ENCODE measurements at places on chromosomes 3 and 15.

GRCh38 chr15:73078722-73079121 lies 26.5 kb downstream of the NEO1 start:
- DNase-seq = no peak

- no peak for DNase-seq
These were observed 189.6 kb upstream of the MLF1 start for GRCh38 chr3:158381262-158381868.

- DNase-seq = peak; percentile 79
These were observed 53.7 kb downstream of the BDH1 start for GRCh38 chr3:197501879-197502620.

GRCh38 chr3:135779024-135779423 lies 186.5 kb upstream of the PPP2R3A start:
- DNase-seq = no peak

DNA sequence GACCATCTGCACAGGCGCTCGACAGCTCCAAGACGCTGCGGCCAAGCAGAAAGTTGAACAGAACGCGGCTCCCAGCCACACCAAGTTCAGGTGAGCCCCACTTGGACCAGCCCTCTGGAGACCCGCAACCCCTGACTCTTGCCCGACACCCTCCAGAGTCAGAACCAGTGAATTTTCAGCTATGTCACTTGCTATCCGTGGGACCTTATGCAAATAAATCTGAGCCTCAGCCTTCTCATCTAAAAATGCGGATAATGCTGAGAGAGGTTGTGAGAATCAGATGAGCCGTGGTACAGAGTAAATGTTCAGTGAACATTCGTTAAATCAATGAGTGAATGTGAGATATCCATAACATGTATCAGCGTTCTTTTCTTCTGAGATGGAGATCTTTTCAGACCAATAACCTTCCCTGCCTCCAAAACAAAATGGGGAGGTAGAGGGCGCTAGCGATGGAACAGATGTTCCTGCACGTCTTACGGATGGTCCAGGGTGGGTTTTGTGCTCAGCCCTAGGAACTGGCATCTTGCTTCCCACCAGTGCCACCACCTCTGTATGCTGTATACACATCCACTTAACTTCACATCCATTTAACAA lies 524 bp downstream of the MRPS11 start:
- no peak for DNase-seq

DNA sequence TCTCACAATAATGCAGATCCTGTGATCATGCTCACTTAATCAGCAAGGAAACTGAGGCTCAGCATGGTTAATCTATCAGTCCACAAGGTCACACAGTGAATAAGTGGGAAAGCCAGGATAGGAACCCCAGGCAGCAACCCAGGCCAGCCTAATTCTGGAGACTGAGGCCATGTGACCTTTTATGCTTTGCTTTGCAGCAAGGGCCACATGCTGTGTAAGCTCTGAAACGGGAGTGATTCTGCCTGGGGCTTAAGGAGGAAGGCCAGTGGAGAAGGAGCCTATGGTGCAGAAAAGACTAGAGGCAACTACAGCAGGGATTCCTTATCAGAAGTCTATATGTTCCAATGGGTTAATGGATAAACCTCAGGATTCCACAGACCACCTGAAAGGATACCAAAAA lies 157.6 kb upstream of the PPP2R3A start:
- DNase-seq = no peak

GRCh38 chr3:101117465-101117864 lies 124.2 kb upstream of the ABI3BP start:
- DNase-seq = no peak

GRCh38 chr3:62122819-62123218 lies 250.5 kb downstream of the FEZF2 start:
- no peak for DNase-seq

- DNase-seq = no peak
These were observed 25.4 kb upstream of the DET1 start for GRCh38 chr15:88571852-88572259.

- no peak for DNase-seq
These were observed 53.4 kb upstream of the SEC13 start for GRCh38 chr3:10374311-10374710.

DNA sequence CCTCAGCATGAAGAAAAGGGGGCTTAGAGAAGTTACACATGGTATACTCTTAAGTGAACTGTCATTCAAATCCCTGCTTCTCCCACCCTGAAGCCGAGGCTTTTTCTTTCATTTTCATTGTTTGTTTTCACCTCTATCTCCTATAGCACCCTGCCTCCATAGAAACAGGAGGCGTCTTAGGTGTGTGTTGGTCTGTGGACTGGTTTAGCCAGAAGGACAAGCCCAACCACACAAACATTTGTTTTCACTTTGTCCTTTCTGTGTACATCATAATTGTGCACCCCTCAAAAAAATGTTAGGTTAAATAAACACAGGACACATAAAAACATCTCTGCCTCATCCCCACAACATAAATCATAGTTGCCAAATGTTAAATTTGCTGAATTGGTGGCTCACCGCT lies 73.3 kb upstream of the UBE2E2 start:
- DNase-seq = no peak

GRCh38 chr3:173699353-173699752 lies 301.8 kb downstream of the NLGN1 start:
- no peak for DNase-seq

DNA sequence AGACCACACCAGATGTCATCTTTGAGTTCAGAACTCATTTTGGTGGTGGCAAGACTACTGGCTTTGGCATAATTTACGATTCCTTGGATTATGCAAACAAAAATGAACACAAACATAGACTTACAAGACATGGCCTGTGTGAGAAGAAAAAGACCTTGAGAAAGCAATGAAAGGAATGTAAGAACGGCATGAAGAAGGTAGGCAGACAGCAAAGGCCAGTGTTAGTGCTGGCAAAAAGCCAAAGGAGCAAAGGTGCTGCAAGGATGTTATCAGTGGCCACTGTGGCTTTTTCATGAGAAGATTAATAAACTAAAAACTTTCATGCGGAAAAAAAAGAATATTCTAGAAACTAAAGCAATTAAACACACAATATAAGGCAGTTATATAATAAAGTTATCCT lies 21.9 kb downstream of the AAGAB start:
- no peak for DNase-seq

DNA sequence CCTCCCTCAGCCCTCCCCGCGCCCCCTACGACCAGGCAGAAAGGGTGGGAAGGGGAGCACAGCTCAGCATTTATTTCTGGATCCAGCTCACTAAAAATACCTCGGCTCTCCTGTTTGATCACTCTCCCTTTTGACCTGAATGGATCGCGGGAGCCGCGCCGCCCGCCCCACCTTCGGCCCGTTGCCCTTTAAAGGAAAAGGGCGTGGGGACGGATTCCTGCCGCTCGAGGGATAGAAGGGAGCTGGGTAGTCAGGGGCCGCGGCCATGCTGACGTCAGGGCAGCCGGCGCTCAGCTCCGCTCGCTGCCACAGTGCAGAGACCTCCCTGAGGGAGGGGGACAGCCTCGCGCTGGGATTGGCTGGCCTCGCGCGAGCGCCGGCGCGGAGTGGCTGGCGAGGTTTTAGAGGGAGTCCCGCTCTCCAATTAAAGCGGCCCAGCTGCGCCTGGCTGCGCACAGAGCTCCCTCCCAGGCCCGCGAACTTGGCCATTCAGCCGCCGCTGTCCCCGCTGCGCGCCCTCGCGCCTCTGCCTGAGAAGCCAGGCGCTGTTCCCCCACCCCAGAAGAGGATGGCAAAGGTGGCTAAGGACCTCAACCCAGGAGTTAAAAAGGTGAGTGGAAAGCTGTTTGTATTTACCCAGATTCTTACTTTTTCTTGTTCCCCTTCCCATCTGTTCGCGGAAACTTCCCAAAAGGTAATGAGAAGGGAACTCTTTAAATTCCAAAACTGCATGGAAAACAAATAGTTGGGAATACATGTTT lies at the start of gene LMCD1:
Gene LMCD1 (plus strand): TSS at position 453 of the 761 bp plus-strand sequence. CDS start 116 bp downstream, at position 569.
- peak; percentile 85 for DNase-seq

- no peak for DNase-seq
These were observed 58.7 kb downstream of the TPRA1 start for GRCh38 chr3:127531821-127532220.

DNA sequence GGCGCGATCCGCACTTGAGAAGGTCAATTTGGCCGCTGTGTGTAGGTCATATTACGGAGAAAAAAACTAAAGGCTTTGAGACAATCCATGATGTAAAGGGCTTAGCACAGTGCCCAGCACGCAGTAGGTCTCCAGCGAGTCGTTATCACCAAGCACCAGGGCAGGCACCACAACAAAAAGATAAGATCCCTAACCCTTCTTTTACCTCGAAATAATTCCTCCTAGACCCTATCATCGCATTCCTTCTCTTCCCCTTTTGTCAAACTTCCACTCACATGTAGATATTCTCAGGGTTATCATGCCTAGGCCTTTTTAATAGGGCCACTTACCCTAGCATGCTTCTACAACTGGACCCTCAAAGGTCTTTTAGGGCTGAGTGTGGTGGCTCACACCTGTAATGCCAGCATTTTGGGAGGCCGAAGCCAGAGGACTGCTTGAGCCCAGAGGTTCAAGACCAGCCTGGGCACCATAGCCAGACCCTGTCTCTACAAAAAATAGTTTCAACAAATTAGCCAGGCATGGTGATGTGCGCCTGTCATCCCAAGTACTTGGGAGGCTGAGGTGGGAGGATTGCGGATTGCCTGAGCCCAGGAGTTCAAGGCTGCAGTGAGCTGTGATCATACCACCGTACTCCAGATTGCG lies 13.5 kb downstream of the ZNF774 start:
- DNase-seq = no peak

DNA sequence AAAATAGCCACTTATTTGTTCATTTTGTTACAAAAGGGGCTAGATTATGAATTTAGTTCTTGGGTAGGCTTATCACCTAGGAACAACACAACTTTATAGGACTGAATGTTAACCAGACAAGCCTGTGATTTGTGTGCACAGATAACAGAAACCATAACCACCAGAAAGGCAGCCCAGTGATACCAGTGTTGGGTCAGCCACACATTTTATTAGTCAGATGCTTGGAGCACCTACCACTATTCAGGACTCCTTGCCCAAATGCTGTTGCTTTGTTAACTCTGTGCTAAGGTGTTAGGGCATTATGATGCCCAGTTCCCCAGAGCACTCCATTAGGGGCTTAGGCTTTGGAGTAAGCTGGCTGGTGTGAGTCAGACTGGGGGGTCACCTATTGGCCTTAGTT lies 22.5 kb downstream of the PLCL2 start:
- DNase-seq = no peak

- DNase-seq = no peak
These were observed 79.8 kb downstream of the ABHD5 start for GRCh38 chr3:43770426-43771103.

- DNase-seq = no peak
These were observed 28.0 kb upstream of the HEG1 start for GRCh38 chr3:125083776-125084175.

DNA sequence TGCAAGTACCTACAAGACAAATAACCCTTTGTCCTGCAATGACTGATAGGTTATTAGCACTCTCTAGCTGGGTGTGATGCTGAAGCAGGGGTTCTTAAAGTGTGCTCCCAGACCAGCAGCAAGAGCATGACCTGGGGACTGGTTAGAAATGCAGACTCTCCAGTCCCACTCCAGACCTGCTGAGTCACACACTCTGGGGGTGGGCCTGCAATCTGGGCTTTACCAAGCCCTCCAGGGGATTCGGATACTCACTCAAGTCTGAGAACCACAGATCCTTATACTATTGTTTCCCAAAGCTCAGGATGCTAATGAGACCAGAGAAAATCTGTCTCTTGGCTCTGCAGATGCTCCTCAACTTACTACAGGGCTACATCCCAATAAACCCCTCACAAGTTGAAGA lies 142.1 kb upstream of the RAD18 start:
- no peak for DNase-seq

GRCh38 chr3:9122732-9123364 lies 126.6 kb downstream of the SRGAP3 start:
- DNase-seq = no peak

DNA sequence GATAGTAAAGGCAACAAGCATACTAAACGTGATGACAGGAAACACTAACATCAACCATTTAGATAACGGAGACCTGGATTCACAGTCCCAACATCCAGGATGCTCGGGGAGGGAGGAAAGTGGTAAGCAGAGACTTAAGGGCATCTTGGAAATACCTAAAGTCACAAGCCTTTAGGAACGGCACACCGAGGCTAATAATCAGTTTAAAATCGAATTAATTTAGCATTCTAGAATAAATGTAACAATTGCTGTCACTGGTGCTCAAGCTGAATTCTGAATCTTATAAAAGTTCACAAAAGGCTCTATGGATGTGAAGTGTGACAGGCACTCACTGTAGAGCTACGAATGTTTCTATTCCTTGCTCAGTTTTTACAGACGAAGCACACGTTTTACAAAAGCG lies 1.3 kb downstream of the CD47 start:
- no peak for DNase-seq

DNA sequence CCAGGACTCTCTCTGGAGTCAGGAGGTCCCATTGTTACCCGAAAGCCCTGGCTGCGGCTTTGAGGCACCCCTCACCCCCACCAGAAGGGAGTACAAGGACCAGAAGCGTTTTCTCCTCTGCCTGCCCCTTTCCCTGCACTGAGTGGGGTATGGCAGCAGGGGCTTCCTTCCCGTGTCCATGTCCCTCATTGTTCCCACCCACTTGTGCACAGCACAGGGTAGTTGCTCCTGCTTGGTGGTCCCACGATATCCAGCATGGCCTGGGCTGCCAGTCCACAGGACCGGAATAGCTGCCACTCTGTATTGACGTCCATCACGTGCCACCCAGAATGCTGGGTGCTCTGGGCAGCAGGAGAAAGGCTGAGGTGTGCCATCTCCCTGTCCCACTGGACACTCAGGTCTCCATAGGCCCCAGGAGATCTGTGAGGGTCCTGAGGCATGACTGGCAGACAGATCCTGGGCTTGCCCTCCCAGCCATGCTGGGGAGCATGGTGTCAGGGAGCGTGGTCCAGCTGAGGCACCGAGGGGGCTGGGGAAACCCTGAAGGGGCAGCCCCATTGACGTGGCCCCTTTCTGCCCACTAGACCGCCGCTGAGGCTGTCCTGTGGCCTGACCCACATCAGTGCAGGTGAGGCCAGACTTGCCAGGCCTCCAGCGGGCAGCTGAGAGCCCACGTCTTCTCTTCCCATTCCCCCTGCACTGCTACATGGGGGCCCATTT lies 45.3 kb upstream of the SEC22A start:
- DNase-seq = peak; percentile 7

- peak; percentile 40 for DNase-seq
These were observed 2.0 kb upstream of the ST8SIA2 start for GRCh38 chr15:92391640-92392039.

GRCh38 chr15:47466357-47466756 lies 250.9 kb upstream of the SEMA6D start:
- DNase-seq = no peak
